ENCODE measurements at places on chromosomes 4 and X.

DNA sequence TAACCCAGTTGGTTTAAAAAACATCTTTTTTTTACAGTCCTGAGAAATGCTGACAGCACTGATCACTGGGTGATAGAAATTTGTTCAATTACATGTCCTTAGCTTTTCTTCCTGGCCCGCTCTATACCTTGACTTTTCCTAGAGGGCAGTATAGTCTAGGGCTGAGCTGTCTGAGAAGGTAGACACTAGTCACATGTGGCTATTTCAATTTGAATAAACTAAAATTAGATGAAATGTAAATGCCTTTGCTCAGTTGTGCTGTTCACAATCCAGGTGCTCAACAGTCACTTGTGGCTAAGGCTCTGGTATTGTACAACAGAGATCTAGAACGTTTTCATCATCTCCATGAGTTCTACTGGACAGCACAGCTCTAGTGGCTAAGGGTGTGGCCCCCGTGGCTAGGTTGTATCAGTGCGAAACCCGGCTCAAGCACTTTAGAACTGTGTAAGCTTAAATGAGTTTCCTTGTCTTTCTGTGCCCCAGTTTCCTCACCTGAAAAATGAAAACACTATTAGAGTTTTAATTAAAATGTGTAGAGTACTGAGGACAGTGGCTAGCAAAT is 111.6 kb upstream of the WDR17 start:
- no peak for DNase-seq

DNA sequence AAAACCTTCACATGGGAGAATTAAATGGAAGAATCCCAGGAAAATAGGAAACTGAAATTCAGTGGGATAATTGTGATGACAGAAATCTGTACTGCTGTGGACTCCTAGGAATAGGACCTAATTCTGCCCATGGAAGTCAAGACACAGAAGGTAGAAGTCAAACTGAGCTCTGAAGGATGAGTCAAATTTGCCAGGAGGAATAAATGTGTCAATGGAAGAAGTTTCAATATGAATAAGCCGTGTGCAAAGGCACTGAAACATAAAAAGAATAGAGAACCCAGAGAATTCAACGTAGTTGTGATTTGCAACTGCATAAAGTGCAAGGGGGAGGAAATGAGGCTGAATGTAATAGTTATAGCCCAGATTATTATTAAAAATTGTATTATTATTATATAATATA is 11.6 kb downstream of the ENAM start:
- DNase-seq = no peak

GRCh38 chr4:74294681-74295080 is 13.6 kb upstream of the EPGN start:
- DNase-seq = no peak

- no peak for DNase-seq
These were observed 201.6 kb downstream of the STIM2 start for GRCh38 chr4:27062256-27062655.

DNA sequence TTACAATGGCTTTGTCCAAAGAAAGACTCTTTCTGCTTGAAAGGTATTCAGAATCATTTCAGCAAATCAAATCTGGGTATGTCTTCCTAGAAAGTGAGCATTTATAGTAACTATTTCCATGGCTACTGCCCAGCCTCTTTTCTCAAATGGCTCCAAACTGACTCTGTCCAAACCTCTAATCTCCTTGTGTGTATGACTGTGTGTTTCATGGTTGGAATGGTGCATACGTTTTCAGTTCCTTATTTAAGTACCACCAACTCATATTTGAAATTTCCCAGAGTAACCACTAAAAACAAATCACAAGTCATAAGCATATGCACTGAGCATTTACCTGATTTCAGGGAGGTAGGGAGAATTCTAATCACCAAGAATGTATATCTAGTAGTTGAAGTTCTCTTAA is 106.0 kb downstream of the TMEM144 start:
- no peak for DNase-seq

GRCh38 chrX:150094996-150095395 is 156.7 kb upstream of the EOLA2 start:
- no peak for DNase-seq

DNA sequence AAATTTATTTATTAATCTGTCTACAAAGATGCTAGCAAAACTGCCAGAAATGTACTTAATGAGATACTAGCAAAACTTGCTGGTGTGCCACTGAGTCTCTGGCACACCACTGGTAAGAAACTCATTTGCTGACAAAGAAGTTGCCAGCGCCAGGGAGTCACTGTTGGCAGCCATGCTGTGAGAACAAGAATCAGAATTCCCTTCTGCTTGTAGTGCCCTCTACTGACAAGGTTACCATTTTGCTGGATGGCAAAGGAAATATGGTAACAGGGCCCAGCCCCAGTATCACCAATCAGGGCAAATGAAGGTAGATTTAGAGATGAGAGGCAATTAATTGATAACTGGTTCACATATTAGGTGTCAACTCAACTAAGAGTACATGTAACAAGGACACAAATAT is 750.1 kb upstream of the ADGRL3 start:
- no peak for DNase-seq

DNA sequence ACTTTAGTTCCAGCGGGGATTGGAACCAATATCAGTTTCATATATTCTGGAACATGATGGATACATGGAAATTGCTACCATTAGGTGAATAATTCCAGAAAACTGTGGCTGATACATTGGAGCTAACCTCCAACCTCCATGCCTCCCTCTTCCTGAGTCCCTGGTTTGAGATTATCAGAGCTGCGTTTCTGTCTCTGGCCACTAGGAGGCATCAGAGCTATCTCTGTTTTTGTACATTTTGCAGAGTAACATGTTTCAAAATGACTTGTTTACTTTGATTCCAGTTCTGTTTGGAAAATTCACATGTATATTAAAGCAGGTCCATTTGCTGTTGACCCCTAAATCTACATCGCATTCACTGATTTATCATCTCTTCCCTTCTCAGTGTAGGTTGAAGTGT is 2.4 kb upstream of the RAB40AL start:
- no peak for DNase-seq

GRCh38 chr4:26959654-26960047 is 99.0 kb downstream of the STIM2 start:
- DNase-seq = no peak

- no peak for DNase-seq
These were observed 245.0 kb upstream of the GPC4 start for GRCh38 chrX:133660281-133660680.
